ENCODE measurements at places on chromosomes 5 and 9.

DNA sequence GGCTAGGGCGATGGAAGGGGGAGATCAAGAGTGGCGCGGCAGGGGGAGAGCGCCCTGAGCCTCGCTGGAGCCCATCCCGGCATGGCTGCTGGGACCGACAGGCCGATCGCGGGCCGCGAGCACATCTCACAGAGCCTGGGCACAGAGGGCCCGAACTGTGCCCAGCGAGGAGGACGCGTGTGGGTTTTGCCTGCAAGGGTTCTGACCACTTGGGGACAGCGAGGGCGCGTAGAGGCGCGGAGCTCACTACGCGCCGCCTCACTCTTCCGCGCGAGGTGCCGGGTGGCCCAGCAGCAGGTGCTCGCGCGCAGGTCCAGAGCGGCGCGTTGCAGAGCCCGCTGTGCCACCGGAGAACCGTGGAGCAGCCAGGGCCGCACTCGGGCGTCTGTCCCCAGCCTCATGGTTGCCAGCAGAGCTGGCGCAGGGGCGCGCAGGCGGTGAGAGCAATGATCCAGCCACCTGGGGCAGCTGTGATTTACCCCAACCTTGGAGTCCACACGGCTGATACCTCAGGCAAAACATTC is 16.3 kb upstream of the PITX1 start:
- no peak for DNase-seq

GRCh38 chr9:92393686-92394085 is 10.7 kb downstream of the OGN start:
- DNase-seq, result no peak

DNA sequence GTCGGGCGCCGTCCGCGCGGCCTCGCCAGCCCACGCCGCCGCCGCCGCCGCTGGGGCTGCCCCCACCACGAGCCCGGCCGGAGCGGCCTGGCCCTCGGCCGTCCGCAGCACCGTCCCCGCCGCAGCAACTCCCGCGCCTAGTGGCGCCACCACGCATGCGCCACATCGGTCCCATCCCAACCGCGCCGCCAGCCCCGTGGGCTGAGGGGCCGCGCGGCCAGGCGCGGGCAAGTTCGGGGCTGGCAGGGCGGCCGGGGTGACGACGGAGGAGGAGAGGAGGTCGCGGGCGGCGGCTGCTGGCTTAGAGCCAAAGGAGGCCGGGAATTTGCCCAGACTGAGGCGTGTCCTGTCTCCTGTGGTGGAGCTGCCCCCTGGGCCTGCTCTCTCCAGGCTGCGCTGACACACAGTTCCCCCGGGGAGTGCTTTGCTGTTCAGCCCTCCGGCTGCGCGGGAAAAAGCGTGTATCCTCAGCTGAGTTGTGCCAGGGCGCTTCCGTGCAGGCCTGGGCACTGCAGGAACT is at the start of gene TUSC1:
TUSC1 (minus strand) TSS at position 298 of the 520 bp plus-strand sequence; CDS start at position 166, 132 bp downstream.
- no peak for DNase-seq

- DNase-seq, result peak; percentile 54
Observed at GRCh38 chr9:132411091-132411508, 1.1 kb downstream of the CFAP77 start.

DNA sequence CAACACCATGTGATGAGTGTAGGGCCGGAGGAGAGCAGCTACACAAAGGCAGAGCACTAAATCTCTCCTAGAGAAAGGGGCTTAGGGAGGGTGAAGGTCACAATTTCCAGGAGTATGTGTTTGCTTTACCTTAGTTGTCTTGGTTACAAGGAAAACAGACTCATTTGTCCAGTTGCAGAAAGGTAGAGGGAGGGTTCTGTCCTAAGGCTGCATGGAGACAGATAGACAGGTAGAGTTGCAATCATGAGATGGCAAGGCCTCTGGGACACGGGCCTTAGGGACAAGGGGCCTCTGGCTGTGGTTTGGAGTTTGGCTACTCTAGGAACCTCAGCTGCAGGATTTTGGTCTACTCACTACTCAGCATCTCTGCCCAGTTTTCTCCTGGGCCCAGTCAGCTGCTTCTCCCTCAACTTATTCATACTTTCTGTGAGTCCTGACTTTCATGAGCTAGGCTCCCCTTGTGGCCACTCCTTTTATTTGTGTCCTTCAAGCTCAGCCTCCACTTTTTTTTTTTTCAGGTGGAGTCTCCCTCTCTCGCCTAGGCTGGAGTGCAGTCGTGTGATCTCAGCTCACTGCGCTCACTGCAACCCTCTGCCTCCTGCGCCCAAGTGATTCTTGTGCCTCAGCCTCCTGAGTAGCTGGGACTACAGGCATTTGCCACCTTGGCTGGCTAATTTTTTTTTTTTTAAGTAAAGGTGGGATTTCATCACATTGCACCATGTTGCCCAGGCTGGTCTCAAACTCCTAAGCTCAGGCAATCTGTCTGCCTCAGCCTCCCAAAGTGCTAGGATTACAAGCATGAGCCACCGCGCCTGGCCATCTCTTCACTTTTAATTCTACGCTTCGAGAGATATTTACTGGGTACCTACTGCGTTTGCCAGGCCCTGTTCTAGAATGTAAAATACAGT is 76.6 kb downstream of the PTPDC1 start:
- no peak for DNase-seq

DNA sequence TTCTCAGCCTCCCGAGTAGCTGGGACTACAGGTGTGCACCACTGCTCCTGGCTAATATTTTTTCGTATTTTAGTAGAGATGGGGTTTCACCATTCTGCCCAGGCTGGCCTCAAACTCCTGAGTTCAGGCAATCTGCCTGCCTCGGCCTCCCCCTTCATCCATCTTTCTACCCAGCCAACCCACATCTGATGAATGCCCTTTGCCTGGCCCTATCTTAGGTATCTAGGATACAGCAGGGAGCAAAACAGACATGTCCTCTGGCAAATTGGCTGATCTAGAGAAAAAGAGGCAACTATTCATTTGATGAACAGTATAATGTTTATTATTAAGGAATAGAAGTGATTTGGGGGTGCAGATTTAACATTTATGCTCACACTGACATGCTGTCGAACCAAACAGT is 123.0 kb downstream of the TRIO start:
- no peak for DNase-seq

DNA sequence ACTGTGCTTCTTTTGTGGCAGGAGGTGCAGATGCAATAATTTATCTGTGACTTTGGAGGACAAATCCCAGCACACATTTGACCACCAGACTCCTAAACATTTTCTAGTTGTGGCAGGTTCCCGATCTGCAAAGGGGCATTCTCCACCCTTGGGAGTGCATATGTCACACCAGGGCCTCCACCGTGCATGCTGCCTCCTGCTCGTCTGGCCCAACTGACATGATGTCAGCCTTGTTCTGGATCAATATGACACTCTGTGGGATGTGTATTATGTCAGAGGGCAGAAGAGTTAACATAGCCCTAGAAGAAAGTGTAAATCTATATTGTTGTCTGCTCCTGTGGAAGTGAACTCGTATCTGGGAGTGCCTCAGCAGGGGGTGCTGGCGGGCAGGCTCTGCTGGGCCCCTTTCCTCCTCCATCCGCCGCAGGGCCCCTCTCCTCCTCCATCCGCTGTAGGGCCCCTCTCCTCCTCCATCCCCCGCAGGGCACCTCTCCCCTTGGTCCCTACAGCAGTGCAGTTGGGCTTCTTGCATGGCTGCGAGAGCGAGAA is 97.7 kb upstream of the PPP1R26 start:
- DNase-seq, result no peak

GRCh38 chr9:25205285-25205684 is 473.0 kb downstream of the TUSC1 start:
- no peak for DNase-seq

DNA sequence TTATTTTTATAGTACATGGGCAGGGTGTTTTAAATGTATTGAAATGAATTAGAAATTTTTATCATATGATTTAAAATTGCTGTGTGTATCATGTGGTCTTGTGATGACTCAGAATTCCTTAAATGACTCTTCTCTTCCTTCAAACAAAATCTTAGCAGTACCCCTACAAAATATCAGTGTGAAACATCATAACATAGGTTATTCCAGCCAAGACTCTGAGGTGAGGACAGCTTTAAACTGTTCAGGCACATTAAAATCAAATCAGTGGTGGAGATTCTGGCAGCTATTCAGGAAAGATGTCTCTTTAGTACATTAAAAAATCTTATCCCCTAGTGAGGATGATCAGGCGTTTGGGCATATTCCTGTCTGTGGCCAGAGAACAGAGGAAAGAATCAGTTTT is 174.0 kb downstream of the MAN2A1 start:
- DNase-seq, result no peak

GRCh38 chr5:4980201-4980600 is 159.9 kb upstream of the ADAMTS16 start:
- DNase-seq, result no peak

- no peak for DNase-seq
Observed at GRCh38 chr9:18489861-18490260, 15.9 kb downstream of the ADAMTSL1 start.

DNA sequence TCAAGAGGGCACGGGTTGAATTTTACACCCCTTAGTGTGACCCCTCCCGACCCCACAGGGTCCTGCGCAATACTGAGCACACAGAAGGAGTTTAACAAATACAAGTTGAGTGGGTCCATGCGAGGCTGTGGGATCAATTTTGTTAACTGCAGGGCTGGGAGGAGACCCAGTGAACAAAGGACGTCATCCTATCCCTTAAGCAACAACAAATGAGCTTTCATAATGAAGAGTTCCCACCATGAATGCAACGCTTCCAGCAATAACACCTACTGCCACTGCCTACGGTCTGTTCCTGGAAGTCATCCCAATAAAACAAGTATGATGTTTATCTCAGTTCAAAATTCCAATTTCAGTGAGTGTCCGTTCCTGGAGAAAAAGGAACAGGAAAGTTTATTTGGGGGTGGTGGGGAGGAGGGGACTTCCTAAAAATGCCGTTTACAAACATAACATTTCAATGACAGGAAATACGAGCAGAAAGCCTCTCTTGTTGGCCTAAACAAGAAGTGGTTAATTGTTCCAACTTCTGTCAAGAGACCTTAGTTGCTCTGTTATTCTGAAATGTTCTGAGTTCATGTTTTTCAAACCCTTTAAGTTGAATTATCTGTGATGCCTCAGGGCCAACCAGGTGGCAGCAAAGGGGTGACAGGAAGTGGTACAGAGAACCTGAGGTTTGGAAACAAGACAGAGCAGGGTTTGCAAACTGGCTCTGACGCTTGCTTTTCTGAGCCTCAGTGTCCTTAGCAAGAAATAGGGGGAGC is 65.8 kb upstream of the PLPP6 start:
- DNase-seq, result peak; percentile 22

GRCh38 chr5:134450374-134450773 is 38.7 kb upstream of the CDKN2AIPNL start:
- no peak for DNase-seq

GRCh38 chr5:141524604-141525597 is 36.0 kb downstream of the PCDHGC5 start:
- DNase-seq, result peak; percentile 25

DNA sequence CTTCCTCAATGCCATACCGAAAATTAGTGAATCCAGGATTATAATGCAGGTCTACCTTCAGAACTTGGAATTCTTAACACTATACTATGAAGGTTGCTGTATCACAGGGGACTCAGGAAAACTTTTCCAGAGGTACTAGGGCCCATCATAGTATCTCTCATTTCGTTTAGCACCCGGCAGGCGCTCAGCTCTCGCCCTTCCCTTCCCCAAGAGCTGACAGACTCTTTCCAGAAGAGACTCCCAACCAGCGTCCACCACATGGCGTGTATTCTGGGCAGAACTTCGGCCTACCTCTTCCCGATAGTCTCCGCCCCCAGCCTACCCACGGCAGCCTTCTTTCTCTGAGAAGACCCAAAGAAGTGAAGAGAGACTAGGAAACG is 271 bp downstream of the NOL8 start:
- DNase-seq, result no peak

- DNase-seq, result no peak
Observed at GRCh38 chr5:31707329-31707728, 68.4 kb downstream of the PDZD2 start.

DNA sequence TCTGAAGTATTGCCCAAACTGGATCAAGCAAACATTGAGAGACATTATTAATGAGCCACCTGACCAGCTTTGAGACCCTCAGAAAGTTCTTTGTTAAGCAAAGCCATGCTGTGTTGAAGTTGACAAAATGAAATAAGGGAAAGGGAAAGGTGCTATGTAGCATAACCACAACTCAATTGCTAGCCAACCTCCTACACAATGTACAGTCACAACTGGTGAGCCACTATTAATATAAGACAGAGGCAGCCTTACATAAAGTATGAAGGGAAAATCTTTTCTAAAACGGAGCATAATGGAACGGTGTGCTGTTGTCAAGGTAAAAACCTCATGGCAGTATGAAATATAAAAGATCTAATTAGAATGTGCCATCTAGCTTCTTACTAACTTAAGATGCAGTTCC is 375.8 kb upstream of the ST8SIA4 start:
- no peak for DNase-seq

Data from central memory CD8-positive, alpha-beta T cell (primary cell).